SK-N-MC (cell line): ENCODE measurements at places on chromosomes 4 and X.
A peak's percentile ranks its signal among the peaks of the same experiment; 100 is the strongest.

DNA sequence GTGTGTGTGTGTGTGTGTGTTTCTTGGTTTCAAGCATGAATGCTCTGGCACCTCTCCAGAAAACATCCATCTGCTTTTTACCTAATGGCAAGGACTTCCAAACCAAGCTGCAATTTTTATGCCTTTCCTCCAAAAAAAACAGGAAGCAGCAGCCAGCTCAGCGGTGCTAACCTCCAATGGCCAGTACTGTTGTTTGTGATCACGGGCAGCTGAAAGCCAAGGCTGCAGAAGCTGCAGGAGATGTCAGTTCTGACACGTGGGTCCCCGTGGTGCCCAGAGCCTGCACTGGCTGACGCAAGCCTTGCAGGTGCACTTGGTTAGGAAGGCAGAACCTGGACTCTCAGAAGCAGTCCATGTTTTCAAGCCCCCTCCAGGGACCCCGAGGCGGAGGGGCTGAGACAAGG lies 313.6 kb upstream of the DDX53 start:
- DNase-seq, result no peak

- DNase-seq, result no peak
Measured at GRCh38 chr4:48633657-48634056, 143.6 kb downstream of the ZAR1 start.

DNA sequence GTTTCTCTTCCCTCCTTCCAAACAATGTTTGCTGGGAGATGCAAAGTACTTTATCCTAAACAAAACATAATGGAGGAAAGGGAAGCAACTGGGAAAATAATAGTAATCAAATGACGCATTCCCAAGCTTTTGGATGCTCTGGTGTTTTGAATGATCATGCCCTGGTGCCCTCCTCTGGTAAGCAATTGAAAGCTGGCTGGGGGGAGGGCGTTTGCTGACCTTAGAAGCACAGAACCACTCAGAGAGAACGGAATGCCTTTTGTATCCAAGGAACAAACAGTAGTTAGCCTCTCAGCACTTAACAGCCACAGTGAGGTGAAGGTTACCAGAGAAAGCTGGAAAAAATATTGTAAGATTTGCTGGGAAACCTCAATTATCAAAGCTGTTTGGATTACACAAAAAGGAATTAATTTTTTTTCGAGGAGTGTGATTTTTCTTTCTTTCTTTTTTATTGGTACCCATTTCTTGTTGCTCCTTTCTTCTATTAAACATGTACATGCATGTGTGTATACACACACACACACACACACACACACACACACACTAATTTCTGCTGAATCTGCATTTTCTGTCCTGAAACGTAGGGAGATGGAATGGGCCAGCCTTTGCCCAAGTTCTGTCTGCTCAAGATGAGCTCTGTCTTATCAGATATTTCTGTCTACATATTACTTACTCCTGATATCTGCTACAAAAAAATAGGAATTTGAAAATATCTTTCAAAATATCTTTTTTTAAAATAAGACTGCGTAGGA lies 155.8 kb upstream of the IGFBP7 start:
- no peak for DNase-seq

DNA sequence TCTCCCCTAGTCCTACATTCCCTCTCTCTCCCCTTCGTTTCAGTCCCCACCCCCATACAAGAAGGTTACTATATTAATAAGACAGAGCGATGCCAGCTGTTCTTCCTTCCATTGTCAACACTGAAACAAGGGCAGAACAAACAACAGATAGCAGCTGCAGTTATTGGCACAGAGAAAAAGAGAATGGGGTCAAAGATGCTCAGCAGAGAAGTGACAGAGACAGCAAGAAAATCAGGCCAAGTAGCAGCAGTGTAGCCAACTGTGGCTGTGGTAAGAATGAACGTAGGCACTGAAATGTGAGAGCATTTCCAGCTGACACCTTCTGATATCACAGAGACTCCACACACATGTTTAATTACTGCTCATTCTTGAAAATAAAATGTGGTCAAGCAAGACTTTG lies 641.8 kb downstream of the FSTL5 start:
- DNase-seq, result no peak

- no peak for DNase-seq
Measured at GRCh38 chrX:149060921-149061320, 444.2 kb downstream of the IDS start.

DNA sequence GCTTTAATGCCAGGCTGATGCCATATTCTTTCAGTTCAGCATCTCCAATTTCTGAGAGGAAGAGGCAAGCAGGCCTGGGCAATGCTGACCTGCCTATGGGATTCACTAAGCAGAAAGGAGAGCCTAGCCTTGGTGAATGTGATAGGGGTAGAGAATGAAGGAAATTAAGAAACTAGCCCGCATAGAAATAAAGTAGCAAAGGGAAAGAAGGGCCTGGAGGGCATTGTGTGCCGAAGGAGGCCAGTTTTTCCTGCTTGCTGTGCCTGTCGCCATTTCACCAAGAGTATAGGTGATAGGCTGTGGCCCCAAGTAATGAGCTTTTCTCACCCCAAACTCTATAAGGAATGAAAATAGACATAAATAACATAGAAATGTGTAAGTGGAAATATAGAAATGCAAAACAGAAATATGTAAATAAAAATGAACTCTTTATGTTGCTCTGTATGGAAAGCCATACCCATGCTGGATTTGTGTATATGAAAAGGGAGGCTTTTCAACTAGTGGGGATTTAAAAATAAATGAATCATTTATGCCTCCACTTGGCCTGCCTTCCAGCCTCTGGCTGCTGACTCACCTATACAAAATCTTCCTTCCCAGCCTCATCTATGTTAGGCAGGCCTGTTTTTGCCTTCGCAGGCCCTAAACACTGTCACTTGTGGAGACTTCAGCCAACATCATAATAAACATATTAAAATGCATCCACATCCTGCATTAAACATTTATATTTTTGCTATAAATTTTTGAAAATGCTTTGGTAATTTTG lies 5.1 kb upstream of the OCRL start:
- no peak for DNase-seq

- peak; percentile 35 for DNase-seq
Measured at GRCh38 chr4:1544861-1545281, 138.6 kb upstream of the NKX1-1 start.

DNA sequence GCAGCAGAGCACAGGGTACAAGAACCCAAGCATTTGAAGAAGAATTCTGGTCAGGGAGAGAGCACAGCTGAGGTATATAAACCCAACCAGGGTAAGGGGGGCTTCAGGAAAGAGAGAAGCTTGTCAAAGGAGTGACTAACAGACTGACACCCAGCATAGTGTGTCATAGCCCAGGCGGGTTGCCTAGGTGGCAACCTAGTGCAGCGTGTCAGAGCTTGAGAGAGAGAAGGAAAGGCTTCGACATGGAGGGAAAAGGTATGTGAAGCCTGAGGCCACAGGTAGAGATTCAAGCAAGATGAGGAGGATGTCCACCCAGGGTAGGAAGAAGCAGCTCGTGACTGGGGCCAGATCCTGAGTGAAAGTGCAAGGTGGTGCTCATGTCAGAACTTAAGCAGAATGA lies 8.5 kb upstream of the ANTXR2 start:
- DNase-seq, result no peak

DNA sequence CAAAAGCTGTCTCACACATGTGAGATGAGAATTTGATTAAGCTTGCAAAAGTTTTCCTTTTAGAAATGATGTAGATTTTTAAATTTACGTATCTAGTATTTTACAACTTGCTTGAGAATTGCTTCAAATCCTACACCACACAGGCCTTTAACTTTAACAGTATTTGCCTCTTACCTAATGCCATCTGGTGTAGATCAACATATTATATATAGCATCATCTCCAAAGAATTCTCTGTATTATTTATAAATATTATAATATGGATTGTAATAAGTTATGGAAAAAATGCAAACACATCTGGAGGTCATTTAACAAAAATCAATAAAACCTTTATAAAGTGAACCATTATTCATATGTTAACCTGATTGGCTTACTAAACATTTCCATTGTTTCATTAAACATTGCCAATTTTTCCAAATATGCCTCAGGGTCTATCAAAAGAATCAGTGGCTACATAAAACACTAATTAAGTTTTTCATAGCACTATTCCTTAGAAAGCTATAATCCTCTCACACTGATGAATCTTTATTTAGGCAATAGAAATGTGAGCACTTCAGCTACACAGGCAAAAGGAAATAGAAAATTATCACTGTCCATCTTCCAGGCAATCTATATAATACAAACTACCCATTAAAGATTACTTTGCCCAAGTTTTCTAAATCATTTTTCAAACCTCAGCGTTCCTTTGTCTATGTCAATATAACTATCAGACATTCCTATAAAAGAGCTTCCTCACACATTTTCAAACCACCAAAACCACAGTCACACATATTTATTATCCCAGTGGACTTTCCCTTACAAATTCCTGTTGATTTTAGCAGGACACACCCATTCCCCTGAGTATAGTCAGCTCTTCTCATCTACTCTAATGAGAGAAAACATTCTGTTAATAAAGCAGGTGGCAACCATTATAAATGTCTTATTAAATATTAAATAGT lies 83.5 kb upstream of the INTU start:
- peak; percentile 51 for DNase-seq

DNA sequence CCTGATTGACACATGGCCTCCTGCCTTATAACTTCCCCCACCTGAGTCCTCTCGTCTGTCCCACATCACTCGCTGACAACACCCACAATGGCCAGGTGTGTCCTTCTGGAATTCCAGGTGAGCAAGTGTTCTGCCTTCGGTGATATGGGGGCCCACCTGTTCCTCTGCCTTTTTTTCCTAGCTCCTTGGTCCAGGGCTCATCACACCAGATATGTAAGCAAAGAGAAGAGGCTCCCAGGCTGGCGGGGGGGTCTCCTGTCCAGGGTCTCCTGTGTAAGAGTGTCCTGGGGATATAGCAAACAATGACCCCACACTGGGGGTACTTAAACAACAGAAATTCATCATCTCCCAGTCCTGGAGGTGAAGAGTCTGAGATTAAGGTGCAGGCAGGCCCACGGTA lies 25.2 kb downstream of the P2RY8 start:
- no peak for DNase-seq
